ENCODE measurements at places on chromosomes 6 and 20.
A peak's percentile ranks its signal among the peaks of the same experiment; 100 is the strongest.

DNA sequence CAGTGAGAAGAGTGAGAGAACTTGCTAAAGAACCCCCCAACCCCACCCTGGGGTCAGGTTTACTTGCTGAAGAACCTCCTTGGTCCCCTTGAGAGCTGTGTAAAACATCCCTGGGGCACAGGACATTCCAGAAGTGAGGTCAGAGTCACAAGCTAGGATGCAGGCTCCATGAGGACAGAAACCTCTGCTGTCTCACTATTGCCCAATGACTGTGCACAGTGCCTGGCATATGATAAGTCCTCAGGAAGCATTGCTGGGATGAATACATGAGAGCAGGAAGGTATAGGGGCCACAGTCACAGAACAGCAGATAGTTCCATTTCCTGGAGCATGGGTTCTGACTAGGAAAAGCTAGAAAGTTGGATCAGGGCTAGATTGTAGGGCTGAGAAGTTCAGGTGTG, 18.4 kb downstream of the NT5E start:
- DNase-seq = no peak

DNA sequence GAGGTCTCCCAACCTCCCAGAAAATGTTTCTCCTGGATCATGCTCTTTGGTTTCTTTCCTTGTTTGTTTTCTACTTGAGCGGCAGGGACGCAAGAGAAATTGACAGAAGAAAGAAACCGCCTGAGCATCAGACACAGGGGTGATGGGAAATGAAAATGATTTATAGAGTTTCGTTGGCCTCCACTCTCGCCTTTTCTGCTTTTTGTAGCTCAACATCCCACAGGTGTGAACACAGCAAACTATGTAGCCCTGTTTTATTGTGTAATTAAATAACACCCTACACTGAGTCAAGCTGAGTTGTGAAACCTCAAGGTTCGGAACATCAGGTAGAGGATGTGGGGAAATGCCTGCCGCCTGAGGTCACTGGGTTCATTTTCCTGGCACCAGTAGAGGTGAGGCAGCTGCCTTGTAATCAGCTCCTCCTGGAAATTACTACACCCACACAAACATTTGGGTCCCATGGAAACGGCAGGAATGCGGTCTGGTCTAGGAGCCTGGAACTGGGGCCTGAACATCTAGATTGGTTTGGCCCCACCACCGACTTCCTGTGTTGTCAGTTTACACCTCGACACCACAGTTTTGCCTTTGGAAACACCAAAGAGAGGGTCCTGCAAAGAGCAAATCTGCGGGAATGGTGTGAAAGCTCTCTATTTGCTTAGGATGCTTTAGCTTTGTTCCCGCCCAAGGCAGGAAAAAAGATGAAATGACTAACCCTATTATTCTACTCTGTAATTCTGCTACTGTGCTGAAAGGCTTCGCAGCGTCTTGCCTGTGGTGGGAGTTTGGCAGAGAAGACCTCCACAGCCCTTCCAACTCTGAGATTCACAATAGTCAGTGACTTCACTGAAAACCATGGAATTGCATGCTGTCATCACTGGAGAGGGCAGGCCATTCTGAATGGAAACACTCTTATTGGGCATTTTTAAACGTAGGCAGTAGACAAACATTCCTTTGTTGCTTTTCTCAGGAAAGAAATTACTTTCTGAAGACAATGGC, 53.0 kb downstream of the ADAT2 start:
- DNase-seq = peak; percentile 19

- DNase-seq = no peak
These were observed 322.2 kb downstream of the NRN1 start for GRCh38 chr6:5684320-5685053.

GRCh38 chr6:63858691-63859090, 223.1 kb downstream of the PHF3 start:
- no peak for DNase-seq

Measured in stimulated activated CD8-positive, alpha-beta memory T cell treated with anti-CD3 and anti-CD28 coated beads, Interleukin-15, amount 100 ng/mL, for 48 hours (primary cell).